ENCODE measurements at places on chromosomes 2 and 18.

GRCh38 chr2:159545085-159545484 is 71.3 kb downstream of the BAZ2B start:
- DNase-seq, result no peak

GRCh38 chr2:5976531-5977065 is 284.4 kb downstream of the SOX11 start:
- peak; percentile 22 for DNase-seq

GRCh38 chr2:215812966-215813365 is 200.4 kb downstream of the MREG start:
- no peak for DNase-seq

GRCh38 chr2:114610677-114611076 is 168.2 kb downstream of the DPP10 start:
- no peak for DNase-seq

DNA sequence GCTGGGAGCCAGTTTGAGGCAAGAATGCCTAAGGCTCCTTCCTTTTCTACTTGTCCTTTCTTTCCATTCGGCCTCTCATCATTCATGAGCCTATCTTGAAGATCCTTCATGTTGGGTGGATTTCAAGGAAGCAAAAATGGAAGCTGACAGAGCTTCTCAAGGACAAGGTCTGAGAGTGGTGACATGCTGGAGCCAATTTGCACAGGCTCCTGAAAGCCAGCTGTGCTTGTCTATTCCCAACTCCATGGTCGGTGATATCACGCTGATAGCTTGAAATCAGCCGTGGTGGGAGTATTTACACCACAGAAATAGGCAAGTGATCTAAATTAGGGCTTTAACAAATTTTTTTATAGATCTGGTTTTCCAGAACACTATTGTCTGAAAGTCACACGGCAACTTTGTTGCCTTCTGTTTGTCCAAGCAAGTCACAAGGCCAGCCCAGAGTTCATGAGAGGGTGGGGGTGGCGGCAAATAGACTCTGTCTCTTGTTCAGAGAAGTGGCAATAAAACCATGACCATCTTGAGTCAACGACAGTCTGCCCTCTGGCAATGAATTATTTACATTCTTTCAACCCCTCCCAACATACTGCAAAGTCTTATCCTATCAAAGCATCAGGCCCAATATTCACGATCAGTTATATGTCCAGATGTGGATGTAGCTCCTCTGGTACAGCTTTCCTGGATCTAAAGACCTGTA is 49.9 kb upstream of the SLC35F5 start:
- DNase-seq, result no peak

- DNase-seq, result no peak
Measured at GRCh38 chr18:67875060-67875459, 358.5 kb upstream of the DSEL start.

GRCh38 chr2:196389670-196390069 is 218.3 kb upstream of the STK17B start:
- DNase-seq, result no peak

DNA sequence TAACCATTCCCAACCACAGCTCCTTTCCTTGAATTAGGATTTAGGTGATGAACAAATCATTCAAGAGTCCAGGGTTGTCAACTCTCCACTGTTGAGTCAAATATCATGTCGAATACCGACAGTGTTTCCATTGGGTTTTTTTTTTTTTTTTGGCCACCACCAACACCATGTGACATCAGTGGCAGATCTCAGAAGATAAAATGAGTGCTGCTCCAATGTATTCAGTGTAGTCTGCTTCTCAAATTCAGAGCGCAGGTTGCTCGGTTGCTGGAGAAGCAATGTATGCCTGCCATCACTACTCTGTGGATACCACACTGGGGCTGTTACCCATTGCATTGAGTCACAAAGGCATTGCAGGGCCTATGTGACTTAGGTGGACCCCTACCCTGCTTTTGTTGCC is 10.8 kb upstream of the ATL2 start:
- no peak for DNase-seq

- no peak for DNase-seq
Measured at GRCh38 chr2:27709326-27709725, 45.6 kb downstream of the SLC4A1AP start.

DNA sequence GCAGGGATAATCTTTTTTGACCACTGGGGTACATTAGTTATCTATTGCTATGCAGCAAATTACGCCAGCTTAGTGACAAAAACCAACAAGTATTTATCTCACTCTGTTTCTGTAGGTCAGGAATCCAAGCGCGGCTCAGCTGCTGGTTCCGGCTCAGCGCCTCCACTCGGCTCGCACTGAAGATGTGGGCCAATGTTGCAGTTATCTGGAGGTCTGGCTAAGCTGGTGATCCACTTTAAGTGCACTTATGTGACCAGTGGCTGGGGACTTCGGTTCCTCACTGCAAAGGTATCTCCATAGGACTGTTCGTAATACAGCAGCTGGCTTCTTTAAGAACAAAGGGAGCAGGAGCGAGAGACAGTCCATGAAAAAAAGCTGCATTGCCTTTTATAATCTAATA is 591.9 kb downstream of the TMEM182 start:
- DNase-seq, result peak; percentile 73

DNA sequence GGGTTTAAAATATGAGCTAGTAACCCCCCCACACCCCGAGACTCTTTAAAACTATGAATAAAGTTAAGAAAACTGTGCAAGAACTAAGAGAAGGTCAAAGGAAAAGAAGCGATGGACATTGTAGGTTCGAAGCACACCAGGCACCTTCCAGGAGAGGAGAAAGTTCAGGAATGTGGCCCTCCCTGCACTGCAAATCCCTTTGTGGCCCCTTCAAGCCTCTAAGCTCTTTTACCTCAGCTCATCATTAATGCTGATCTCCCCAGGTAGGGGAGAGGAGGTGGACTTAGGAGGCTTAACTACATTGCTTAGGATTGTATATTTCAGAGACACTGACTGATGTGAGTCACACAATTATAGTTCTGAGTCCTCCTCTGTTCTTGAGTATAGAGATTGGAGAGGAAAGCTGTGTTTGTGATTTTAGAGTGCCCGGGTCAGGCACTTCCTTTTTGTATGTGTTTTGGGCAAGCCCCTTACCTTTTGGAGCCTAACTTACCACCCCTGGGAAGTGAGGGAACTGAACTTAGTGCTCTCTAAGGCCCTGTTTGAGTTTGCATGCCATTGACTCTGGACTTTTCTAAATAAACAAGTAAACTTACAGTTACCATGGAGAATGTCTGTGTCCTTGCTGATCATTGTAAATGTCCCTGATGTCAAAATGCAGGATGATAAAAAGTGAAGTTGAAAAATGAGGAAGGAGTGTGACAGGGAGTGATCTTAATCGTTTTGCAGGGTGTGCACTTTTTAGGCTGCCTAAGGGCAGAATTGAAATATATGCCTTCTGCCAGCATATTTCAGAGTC is 140.8 kb upstream of the ZEB2 start:
- peak; percentile 39 for DNase-seq

DNA sequence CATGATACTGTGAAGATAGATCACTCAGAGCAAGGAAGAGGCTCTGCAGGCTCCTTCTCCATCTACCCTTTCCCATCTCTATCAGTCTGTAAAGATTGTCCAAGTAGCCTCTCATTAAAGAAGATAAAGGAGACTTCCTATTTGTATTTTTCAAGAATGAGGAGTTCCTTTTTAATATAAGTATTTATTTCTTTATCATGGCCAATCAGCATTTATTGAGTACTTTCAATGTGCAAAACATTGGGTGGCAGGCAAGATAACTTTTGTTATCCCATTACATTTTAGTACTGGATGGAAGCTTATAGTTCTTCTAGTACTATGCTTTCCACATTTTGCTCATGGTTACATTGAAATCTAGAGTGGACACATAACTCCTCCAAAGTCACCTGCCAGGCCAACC is 3.6 kb upstream of the PDE11A start:
- no peak for DNase-seq

DNA sequence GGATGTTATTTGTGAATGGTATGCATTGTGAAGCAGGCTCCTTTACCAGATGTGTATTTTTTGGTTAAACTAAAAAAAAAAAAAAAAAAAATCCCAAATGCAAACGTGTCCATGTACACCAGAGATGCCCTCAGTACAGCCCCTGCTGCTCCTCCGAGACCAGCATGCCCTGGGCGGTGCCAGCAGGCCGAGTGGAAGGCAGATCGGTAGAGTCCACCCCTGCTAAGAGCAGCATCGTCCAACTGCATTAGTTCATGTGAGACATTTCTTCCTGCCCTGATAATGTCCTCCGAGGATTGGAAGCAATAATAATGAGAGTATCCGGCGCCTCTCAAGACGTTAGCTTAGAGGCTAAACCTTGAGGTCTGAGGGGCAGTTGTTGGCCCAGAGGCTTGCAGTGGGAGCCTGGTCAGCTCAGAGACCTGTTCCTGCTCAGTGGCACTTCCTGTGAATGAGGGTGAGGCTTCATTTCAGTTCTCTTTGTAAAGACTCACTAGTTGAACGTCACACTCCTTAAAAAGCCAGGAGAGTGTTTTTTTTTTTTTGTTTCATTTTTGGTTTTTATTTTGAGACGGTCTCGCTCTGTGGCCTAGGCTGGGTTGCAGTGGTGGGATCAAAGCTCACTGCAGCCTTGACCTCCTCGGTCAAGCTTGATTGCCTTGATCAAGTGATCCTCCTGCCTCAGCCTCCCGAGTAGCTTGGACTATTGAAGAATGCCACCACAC is 5.6 kb downstream of the SLC66A3 start:
- no peak for DNase-seq

DNA sequence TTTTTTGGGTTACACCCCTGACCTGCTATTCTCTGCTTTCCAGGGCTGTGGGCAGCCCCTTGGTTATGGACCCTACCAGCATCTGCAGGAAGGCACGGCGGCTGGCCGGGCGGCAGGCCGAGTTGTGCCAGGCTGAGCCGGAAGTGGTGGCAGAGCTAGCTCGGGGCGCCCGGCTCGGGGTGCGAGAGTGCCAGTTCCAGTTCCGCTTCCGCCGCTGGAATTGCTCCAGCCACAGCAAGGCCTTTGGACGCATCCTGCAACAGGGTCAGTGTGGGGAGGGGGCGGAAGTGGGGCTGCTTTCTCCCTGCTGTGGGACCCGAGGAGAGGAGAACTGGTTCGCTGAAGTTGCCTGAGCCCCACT is 9.7 kb upstream of the WNT10A start:
- DNase-seq, result no peak

DNA sequence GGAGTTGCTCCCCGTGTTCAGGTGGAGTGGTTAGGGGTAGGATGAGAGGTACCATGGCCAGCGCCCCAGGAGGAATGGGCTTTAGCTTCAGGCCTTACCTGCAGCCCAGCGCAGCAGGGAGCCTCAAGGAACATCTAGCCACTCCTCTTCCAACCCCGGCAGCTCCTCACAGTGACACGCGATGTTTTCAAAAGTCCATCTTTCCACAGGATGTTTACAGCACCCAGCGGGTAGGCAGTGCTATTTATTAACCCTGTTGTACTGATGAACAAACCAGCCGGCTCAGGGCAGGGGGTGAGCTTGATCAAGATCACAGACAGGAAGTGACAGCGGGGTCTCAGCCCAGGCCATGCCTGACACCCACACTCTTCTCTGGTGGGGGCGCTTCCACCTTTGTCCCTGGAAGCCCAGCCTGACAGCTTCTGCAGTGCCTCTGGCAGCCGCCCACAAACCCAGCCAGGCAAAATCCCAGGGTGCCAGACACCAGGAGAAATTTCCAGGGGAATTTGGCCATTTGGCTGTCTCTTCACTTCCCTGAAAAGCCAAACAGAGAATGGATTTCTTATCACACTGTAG is 18.4 kb upstream of the PRLH start:
- no peak for DNase-seq

- no peak for DNase-seq
Measured at GRCh38 chr18:28766721-28767120, 589.8 kb upstream of the CDH2 start.

DNA sequence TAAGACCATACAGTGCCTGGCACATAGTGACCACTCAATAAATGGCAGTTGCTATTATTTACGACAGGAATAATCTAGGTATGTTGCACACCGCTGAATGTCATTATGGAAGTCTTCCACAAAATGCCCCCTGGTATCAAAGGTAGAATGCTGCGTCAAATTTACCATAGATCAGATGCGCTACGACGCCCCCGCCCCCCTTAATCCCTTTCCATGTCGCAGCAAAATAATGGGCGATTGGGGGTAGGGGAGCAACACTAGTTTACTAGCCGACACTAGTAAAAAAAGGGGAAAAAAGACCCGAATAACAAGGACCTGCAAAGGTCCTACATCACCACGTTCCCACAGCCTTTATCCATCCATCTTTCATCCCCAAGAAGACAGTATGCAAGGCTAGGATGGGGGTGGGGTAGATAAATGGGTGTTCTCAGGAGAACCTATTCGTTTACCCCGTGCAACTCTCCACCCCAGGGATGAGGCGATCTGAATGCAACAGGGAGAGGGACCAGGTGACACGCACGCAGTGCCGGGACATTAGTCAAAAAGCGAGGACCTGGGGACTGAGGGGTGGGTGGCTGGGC is 455 bp downstream of the PREPL start:
- peak; percentile 68 for DNase-seq
